Breast epithelium (tissue), 4 donors: ENCODE measurements at places on chromosomes 16 and 17. TPM values are rescaled to one million over a fixed set of nuclear protein-coding genes. Genes with fewer than 3 reads are reported as not detected.

DNA sequence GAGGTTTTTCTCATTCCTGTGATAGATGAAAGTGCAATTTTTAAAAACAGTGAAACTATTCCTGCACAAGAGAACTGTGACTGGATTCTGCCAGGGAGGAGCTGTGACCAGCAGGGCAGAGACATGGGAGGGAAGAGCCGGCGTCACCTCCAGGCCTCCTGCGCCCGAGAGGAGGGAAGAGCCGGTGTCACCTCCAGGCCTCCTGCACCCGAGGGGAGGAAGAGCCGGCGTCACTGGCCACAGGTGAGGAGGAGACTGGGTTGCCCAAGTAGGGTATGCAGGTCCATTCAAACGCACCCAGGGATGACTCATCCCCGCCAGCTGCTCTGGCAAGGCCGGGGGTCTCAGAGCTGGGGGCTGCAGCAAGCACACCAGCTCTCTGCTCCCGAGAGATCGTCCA, 56.7 kb downstream of the METRNL start:
- H3K36me3 ChIP-seq = no peaks in the 10 kb centered on the region
- H3K27me3 ChIP-seq = peaks cover 7% of the 10 kb centered on the region
- DNase-seq = peak; percentile 17
- no peaks in the 10 kb centered on the region for H3K4me1 ChIP-seq
- no peak overlapping the region for H3K4me3 ChIP-seq

NEUROD2 gene
- not detected for total RNA-seq

DNA sequence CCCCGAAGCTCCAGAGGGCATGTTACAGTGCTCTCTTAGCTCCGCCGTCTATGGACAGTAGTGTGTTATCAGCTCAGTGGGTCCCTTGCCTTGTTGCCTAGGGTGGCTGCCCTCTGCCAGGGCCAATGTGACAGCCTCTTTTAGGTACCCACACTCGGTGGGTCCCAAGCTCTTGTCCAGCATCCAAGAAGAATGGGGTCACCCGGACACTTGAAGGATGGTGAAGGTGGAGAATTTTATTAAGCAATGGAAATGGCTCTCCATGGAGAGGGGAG, 57.0 kb downstream of the RNF213 start:
- no peak for DNase-seq
- H3K4me1 ChIP-seq = no peaks in the 10 kb centered on the region
- H3K27ac ChIP-seq = no peak overlapping the region
- H3K4me3 ChIP-seq = no peak overlapping the region
- H3K36me3 ChIP-seq = peaks cover 4% of the 10 kb centered on the region

HIRIP3 gene
- 18.2 TPM for total RNA-seq

ADAD2 gene
- total RNA-seq = 0.15 TPM

- no peaks in the 10 kb centered on the region for H3K36me3 ChIP-seq
- H3K27ac ChIP-seq = no peak overlapping the region
- DNase-seq = no peak
Measured at GRCh38 chr17:11880714-11881113, 116.6 kb downstream of the ZNF18 start.

DNA sequence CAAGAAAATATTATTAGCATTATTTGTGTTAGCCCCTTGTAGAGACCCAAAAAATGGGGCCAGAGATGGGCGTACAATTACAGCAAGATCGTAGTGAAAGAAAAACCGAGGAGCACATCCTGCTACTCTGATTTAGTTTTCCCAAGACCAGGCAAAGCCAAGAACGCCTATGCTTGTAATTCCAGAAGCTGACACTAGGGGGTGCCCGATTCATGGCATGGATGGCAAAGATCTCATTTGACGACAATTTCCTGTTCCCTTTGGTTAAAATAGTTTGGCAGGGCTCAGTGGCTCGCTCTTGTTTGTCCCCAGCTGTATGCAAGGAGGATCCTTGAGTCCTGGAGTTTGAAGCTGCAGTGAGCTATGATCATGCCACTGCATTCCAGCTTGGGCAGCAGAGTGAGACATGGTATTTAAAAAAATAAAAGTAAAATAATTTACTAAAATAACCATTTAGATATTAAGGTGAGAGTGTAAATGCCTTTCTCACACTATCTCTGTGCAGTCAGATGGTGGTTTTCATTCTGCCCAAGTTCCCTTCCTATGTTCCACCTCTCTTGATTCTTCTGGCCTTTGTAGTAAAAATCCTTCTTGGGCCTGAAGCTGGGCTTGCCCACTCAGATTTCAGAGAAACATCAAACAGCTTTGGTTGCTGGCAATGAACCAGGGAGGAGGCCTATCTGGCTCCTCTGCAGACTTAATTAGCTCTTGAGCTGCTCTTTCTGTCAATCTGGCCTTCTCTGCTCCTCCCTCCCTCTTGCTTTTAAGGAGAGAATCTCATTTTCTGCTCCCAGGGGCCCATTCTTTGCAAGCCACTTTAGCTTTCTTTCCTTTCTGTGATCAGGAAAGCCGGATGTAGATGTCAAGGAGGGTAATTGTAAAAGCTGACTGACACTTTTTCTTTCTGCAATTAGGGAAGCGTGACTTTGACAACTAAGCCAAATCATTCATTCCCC, 31.2 kb downstream of the TMEM238L start:
- no peak overlapping the region for H3K27ac ChIP-seq
- H3K27me3 ChIP-seq = no peaks in the 10 kb centered on the region
- DNase-seq = peak; percentile 38
- no peaks in the 10 kb centered on the region for H3K4me1 ChIP-seq
- H3K36me3 ChIP-seq = no peaks in the 10 kb centered on the region

ASPHD1 gene
- 1.3 TPM for total RNA-seq

DNA sequence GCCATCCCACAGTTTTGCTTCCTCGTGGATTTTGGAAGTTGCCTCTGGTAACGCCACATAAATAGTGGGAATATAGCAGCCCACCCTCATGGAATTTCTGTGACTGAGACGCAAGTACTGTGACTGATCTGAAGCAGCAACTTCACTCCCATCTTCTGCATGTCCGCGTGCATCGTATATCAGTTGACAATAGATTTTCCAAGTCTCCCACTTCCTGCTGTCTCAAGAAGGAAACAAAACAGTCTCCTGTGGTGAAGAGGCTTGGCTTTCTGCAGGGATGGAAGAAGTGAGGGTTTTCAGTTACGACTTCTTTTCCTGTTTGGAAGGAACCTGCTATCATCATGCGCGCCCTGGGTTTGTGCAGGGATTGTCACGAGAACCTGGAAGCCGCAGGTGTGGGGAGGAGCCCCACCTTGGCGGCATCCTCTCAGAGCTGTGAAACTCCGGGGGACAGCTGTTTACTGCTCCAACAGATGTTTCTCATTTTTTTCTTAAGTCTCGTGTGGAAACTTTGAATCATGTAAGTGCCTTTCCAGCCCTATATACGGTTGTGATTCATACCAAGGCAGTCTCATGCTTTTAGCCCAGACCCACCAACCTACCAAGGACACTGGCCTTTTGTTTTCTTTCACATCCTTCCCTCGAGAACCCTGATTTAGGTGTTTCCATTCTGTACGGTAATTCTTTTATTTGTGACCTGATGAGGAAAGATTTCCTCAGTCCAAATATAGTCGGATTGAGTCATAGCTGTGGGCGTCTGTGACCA, 57.5 kb downstream of the WIPI1 start:
- peak overlapping the region; percentile 52 for H3K27ac ChIP-seq
- no peaks in the 10 kb centered on the region for H3K4me1 ChIP-seq
- H3K4me3 ChIP-seq = no peak overlapping the region
- no peaks in the 10 kb centered on the region for H3K27me3 ChIP-seq

HASPIN gene
- 0.48 TPM for total RNA-seq

CACNG5 gene
- not detected for total RNA-seq

CYBA gene
- total RNA-seq = 180 TPM

TERB1 gene
- 0.64 TPM for total RNA-seq

GRCh38 chr17:74972107-74972972, at the start of gene HID1:
HID1 (minus strand) TSS chr17:74972759; CDS start chr17:74972656, 103 bp downstream.
- DNase-seq = peak; percentile 89
- H3K4me1 ChIP-seq = no peaks in the 10 kb centered on the region
- no peaks in the 10 kb centered on the region for H3K36me3 ChIP-seq
- H3K4me3 ChIP-seq = peak within 1 kb of the TSS; percentile 52
- H3K27me3 ChIP-seq = no peaks in the 10 kb centered on the region

RBFOX1 gene
- total RNA-seq = not detected

KPNA2 gene
- total RNA-seq = 19.7 TPM

- no peak overlapping the region for H3K4me3 ChIP-seq
- H3K27me3 ChIP-seq = no peaks in the 10 kb centered on the region
- no peaks in the 10 kb centered on the region for H3K4me1 ChIP-seq
Measured at GRCh38 chr16:15772579-15773293, 84.1 kb downstream of the MYH11 start.

DNA sequence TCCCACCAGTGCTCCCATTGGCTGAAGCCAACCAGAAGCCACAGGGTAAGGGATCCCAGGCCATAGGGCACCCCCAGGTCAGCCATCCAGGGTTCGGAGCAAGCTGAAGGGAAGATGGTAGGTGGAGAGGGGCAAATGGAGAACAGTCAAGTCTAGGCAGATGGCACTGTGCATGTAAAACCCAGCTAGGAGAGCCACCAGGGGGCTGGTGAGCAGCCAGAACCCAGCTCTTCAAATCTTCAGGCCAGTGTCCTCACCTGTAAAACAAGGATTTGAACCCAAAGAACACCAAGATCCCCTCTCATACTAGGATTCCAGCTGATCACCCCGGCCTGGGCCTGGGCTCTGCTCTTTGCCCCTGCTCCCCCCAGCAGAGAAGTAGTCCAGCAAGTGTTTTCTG, 43.5 kb downstream of the GINS3 start:
- no peaks in the 10 kb centered on the region for H3K27me3 ChIP-seq
- no peaks in the 10 kb centered on the region for H3K36me3 ChIP-seq
- no peak overlapping the region for H3K27ac ChIP-seq
- no peak for DNase-seq
- H3K4me1 ChIP-seq = no peaks in the 10 kb centered on the region

GRCh38 chr17:62998665-62999393, 32.8 kb downstream of the TANC2 start:
- no peaks in the 10 kb centered on the region for H3K27me3 ChIP-seq
- no peak overlapping the region for H3K4me3 ChIP-seq
- H3K4me1 ChIP-seq = no peaks in the 10 kb centered on the region
- H3K27ac ChIP-seq = no peak overlapping the region
- no peak for DNase-seq

- no peak for DNase-seq
- H3K4me1 ChIP-seq = peaks cover 7% of the 10 kb centered on the region
- H3K4me3 ChIP-seq = no peak overlapping the region
- no peaks in the 10 kb centered on the region for H3K27me3 ChIP-seq
Measured at GRCh38 chr17:51036084-51036483, 84.6 kb downstream of the SPAG9 start.

ENO3 gene
- total RNA-seq = 3.1 TPM

DNA sequence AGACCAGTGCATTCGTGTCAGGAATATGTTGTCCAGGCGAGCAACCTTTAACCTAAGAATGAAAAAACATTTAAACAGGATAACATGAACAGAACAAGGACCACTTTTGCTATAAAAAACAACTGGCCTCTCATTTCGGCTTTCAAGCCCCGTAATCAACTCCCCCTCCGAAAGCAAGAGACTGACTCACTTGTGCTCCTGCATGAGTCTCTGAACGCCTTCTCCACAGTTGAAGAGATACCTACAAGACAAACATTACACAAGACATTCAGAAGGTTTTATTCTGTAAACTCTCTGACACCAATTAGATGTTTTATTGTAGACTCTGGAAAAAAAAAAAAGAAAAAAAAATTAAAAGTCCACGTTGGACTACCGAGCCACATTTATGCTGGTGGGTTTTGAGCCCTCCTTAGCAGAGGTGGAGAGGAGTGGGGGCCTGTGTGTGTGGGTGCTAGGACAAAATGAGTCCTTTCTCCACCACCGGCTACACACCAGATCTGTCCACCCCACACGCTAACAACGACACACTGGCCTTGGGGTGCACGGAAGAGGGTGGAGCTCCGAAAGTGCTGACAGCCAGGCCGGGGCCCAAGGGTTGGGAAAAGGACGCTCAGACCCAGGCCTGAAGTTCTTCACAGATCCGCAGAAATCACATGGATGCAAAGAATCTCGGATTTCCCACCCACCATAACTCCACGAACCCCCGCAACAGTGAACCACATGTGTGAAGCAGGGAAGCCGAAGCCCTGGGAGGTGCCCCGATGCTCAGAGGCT, 759 bp downstream of the ELAC2 start:
- no peaks in the 10 kb centered on the region for H3K36me3 ChIP-seq
- H3K4me1 ChIP-seq = no peaks in the 10 kb centered on the region
- H3K27ac ChIP-seq = peak overlapping the region; percentile 88
- DNase-seq = no peak
- H3K27me3 ChIP-seq = no peaks in the 10 kb centered on the region

GRCh38 chr17:78919861-78920450, 5.2 kb downstream of the TIMP2 start:
- H3K4me3 ChIP-seq = no peak overlapping the region
- no peak for DNase-seq
- H3K36me3 ChIP-seq = no peaks in the 10 kb centered on the region

DNA sequence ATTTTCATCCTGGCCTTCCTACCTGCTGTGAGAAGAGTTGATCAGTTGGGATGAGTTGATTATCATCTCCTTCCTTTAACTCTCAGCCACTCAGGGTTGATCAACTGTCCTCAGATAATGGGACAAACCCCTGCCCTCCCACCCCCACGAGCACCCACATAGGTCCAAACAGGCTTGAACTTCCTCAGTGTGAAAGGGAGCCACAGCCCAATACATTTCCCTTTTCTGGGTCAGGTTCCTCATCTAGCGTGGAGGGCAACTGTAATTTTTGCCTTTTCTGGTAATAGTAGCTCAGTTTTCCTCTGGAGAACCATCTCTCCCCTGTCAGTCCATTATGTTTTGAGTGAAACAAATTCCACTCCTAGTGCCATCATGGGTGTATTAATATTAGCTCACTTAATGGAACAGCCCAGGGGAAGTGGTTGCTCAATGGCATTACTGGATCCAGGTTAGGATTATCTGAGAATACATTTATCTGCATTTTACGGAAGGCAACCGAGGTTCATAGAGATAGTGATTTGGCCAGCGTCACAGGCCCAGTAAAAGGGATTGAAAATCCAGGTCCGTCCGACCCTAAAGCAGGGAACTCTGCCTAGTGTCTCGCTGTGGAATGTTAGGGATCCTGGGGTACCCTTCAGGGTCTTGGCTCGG, 476 bp upstream of the LPCAT2 start:
- no peaks in the 10 kb centered on the region for H3K4me1 ChIP-seq
- peak overlapping the region; percentile 83 for H3K27ac ChIP-seq
- no peak for DNase-seq
- peak overlapping the region; percentile 66 for H3K4me3 ChIP-seq

- H3K27ac ChIP-seq = peak overlapping the region; percentile 65
- H3K36me3 ChIP-seq = no peaks in the 10 kb centered on the region
- peak; percentile 45 for DNase-seq
- peak overlapping the region; percentile 5 for H3K4me3 ChIP-seq
- H3K27me3 ChIP-seq = no peaks in the 10 kb centered on the region
Measured at GRCh38 chr17:82882715-82883418, 43.0 kb upstream of the ZNF750 start.

DNAH3 gene
- total RNA-seq = 0.59 TPM

DNA sequence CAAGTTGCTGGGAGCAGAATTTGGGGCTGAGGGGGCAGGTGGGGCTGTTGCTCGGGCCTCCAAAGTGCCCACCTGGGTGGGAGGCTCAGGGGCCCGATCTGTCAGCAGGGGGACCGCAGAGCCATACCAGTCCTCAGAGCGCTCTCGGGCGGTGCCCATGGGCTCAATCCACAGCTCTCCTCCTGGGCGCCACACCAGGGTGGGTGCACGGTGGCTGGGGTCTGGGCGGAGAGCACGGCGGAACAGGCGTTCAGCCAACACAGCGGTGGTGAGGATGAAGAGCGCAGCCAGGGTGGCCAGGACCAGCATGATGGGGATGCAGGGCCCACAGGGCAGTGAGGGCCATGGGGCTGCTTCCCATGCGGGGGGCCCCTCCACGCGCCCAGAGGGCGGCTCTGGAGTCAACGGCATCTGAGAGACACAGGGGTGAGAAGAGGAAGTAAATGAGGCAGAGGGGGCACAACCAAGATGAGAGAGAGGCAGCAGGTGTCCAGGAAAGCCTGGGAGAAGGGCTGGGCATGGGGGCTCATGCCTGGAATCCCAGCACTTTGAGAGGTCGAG, 1.2 kb downstream of the C16orf54 start:
- H3K4me3 ChIP-seq = peak overlapping the region; percentile 45
- H3K27ac ChIP-seq = no peak overlapping the region
- H3K27me3 ChIP-seq = no peaks in the 10 kb centered on the region
- no peaks in the 10 kb centered on the region for H3K36me3 ChIP-seq
